ENCODE measurements at places on chromosomes 4 and X.

- DNase-seq: no peak
Measured at GRCh38 chr4:38050560-38051350, 90.6 kb downstream of the PTTG2 start.

GRCh38 chr4:109816082-109816442 is 500 bp downstream of the GAR1 start:
- DNase-seq: no peak

DNA sequence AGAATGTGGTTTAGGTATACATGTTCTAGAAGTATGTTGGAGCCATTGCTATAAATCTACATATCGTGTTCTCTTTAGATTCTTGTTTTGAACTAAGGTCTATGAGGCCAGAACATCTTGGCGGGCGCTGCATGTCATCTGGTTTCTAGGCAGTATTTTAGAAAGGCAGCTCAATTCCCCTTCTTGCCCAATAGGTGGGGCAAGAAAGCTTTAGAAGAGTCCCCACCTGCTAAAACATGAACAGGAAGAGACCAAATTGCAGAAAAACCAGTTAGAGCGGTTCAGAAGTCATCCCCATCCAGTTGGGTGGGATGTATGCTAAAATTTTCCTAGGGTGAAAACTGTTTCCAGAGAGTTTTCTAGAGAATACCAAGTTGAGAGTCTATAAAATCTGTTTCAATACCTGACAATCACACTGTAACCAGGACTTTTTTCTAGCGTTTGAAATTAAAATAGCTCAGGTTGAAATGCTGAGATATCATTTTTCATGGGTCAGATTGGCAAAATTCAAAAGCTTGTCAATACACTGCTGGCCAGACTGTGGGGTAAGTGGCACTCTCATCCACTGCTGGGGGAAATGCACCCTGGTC is 17.5 kb upstream of the SH3KBP1 start:
- DNase-seq: peak; percentile 8

GRCh38 chr4:77104791-77105540 is 29.2 kb upstream of the CCNI start:
- peak; percentile 54 for DNase-seq

DNA sequence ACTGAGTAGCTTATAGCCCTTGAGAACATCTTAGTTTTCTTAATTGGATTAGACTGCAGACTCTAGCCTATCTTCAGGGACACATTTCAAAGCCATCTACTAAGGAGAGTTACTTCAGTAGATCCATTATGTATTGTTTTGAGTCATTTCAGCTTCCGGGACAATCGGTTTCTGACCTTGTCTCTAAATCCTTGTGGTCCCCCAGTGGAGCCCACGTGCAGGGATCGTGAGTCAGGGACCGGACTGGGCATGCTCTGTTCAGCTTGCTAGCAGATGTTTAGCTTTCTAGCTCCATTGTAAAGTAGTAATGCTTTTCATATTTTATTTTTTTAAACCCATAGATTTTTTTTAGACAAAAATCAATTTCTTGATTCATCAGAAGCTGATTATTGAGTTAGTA is 211.9 kb upstream of the PRPS2 start:
- DNase-seq: no peak
